ENCODE measurements at places on chromosomes 11 and 22.
A peak's percentile ranks its signal among the peaks of the same experiment; 100 is the strongest.

DNA sequence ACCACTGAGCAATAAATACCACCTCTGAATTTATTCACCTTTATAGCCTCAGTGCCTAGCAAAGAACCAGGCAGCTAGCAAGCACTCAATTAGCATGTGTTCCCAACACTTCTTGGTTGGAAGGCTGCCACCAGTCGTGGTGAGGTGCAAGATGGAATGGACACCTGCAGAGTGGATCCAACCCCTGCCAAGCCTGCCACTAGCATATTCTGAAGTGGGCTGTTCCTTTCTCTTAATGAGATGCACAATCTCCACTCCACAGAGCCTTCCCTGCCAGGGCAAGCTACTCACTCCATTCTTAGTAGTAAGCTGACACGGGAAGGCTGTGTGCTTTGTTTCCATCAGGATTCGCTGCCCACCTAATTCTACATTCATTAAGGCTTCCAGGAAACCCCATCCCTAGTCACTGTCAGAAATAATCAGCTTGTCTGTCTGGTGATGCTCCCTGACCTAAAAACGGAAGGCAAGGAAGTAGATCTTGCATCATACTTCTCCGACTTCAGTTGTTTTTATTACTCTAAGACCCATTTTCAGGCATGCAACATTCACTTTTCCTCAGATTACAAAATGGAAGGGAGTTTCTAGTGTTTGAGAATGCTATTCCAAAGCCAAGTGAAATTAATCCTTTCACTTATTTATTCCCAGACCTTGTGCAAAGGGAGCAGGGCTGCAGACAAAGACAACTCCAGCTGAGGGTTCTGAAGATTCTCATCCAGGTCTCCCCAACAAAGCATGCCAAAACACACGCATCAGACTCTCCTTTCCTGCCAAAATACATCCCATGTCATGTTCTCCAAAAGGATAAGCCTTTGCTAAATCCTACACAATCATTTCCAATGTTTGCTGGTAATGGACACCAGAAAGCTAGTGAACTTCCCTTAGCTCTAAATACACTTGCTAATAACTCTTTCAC, 128.0 kb downstream of the TENM4 start:
- peak; percentile 30 for DNase-seq

DNA sequence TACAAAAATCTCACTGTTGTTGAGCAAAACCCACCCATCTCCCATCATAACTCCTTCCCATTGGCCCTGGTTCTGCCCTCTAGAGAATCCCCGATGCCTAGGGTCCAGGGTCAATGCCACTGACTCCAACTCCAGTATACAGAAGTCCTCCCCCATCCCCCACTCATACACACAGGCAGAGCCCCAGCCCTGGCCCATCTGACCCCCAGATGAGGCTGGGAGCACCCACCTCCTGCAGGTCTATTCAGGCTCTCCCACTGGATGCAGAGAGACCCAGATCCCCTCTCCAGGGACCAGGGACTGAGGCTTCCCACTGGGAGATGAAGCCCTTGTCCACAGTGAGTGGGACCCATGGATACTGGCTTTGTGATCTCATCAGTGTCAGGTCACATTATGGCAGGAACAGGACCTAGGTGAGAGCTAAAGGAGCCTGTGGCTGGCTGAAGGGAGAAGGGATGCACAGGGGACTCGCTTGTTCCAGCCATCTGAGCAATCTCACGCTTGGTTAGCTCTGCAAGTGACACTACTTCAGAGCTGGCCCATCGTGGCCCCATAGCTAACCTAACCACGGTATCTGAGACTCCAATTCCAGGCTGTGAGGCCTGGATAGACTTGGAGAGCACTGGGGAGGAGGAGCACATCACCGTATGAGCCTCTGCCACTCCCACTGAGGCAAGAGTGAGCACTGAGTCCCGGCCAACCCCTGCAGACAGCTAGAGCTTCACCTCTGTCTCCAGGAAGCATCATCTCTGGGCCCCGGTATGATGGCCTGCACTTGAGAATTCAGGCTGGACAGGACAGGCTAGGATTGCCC, 35.7 kb downstream of the TRIM29 start:
- no peak for DNase-seq

GRCh38 chr11:83035070-83035854, 36.4 kb downstream of the RAB30 start:
- no peak for DNase-seq

DNA sequence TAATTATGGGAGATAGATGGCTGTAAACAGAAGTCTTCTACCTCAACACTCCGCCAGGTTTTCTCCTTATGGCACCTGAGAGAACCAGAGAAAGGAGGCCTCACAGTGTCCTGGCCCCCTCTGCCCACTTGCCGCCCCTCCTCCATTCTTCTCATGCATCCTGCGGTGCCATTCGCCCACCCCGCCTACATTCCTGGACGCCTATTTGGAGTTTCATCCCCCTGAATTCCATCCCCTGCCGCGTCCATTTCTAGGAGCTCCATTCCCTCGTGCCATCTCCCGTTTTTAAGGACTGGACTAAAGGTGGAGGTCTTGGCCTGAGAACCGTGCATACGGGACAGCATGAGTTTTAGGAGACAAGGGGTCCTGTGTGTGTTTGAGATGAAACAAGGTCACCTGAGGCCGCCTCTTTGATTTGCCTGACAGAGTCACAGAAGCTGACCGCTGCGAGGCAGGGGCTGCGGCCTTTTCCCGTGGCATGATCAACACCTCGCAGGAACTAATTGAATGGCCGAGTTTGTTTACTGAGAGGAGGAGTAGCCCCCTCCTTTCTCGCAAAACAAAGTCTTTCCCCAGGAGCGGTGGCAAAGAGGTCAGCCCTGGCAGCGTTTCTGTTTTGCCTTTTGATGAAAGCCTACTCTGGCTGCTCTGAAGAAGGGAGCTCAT, 246.2 kb downstream of the ST3GAL4 start:
- DNase-seq = no peak
